Gastroesophageal sphincter (tissue), 4 donors: ENCODE measurements at places on chromosomes 1 and 21. TPM values are rescaled to one million over a fixed set of nuclear protein-coding genes. Genes with fewer than 3 reads are reported as not detected.

Gene CASP9
- total RNA-seq, result 17.1 TPM

Gene ADGRL2
- 68.9 TPM for total RNA-seq

Gene HENMT1
- total RNA-seq, result 2.5 TPM

Gene RNU1-2
- under 0.01 TPM for total RNA-seq

Gene KCNQ4
- 10.1 TPM for total RNA-seq

Gene TCHHL1
- not detected for total RNA-seq

Gene CENPF
- total RNA-seq, result 0.31 TPM

Gene FBXO2
- 7.9 TPM for total RNA-seq

Gene NUDT4B
- 55.8 TPM for total RNA-seq

Gene LCE1F
- total RNA-seq, result not detected

Gene VANGL1
- total RNA-seq, result 15.7 TPM

Gene ZNF678
- total RNA-seq, result 5.4 TPM

Gene GREM2
- 4.1 TPM for total RNA-seq

Gene RAVER2
- total RNA-seq, result 31.7 TPM

Gene STYXL2
- total RNA-seq, result not detected

Gene FMOD
- total RNA-seq, result 42.6 TPM

Gene CACNA1E
- total RNA-seq, result 0.16 TPM

Gene SGIP1
- 12.9 TPM for total RNA-seq

Gene LRRC38
- not detected for total RNA-seq

Gene COL9A2
- total RNA-seq, result 12.0 TPM

Gene NEGR1
- total RNA-seq, result 46.0 TPM
